B cell (primary cell): ENCODE measurements at places on chromosomes 16 and 17.
A peak's percentile ranks its signal among the peaks of the same experiment; 100 is the strongest.

DNA sequence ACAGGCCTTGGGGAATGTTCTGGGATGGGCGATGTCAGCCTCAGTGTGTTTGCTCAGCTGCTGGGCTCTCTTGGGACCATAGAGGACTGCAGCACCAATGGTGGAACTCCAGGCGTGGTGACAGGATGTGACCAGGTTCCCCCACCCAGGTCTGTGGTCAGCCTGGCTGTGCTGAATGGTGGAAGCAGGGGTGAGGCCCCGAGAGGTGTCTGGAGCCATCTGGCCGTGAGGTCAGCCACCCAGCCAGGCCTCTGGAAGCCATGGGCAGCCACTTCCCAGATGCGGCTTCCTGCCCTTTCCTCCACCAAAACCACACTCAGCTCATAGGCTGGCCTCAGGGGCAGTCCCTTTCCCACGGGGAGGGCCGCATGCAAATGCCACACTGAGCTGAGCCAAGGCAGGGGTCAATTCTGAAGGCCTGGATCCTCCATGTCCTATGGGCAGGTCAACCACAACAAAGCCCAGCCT lies 7.8 kb upstream of the MAPK7 start:
- DNase-seq, result peak; percentile 41

- DNase-seq, result no peak
Measured at GRCh38 chr16:68230176-68230571, 5.8 kb downstream of the ESRP2 start.

DNA sequence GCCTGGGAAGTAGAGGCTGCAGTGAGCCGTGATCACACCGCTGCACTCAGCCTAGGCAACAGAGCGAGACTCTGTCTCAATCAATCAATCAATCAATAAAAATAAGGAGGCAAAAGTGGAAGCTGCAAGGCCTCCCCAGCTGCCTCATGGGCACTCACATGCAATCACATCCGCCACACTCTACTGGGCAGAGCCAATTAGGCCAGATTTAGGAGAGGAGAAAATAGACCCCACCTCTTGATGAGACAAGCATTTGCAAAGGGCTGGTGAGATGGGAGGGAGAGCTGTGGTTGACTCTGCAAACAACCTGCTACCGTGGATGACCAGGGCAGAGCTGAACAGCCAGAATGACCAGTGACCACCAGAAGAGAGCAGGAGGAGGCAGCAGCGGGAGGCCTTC lies 14.7 kb upstream of the GSG1L start:
- no peak for DNase-seq

DNA sequence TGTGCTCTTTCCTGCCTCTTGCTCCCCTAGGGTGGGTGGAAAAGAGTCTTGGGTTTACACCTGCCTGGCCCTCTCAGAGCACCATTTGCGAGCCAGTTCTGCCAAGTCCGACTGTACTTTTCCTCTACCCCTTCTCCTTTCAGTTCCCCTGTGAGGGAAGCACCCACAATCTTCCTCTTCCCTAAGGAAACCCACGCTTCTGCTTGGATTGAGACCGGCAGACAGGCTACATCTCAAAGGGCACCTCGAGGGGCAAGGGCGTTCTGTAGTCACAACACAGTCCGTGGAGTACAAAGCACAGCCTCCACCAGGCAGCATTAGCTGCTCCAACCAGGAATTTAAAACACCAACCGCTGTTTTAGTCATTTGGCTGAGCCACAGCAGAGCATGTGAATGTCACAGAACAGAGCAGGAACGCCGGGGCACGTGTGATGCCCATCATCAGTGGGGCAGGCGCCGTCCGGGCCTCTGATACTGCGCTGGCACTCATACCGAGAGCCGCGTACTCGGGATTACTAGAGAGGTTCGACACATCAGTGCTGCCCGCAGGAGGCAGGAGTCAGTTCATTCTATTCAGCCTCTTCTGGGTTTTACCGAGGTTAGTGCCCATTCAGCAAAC lies 13.7 kb upstream of the MNT start:
- no peak for DNase-seq
